ENCODE measurements at places on chromosomes 4 and X. TPM values are rescaled to one million over a fixed set of nuclear protein-coding genes. Genes with fewer than 3 reads are reported as not detected.

The RAPGEF2 gene
- 40.1 TPM for total RNA-seq

- no peak for DNase-seq
These were observed 187.3 kb upstream of the PACRGL start for GRCh38 chr4:20512985-20513384.

The PNMA3 gene
- total RNA-seq, result 0.67 TPM

GRCh38 chr4:71498625-71499024 is 159.8 kb downstream of the SLC4A4 start:
- DNase-seq, result no peak

The ZFYVE28 gene
- total RNA-seq, result 1.3 TPM

The ARHGEF9 gene
- 51.1 TPM for total RNA-seq

The RASGEF1B gene
- 2.5 TPM for total RNA-seq

DNA sequence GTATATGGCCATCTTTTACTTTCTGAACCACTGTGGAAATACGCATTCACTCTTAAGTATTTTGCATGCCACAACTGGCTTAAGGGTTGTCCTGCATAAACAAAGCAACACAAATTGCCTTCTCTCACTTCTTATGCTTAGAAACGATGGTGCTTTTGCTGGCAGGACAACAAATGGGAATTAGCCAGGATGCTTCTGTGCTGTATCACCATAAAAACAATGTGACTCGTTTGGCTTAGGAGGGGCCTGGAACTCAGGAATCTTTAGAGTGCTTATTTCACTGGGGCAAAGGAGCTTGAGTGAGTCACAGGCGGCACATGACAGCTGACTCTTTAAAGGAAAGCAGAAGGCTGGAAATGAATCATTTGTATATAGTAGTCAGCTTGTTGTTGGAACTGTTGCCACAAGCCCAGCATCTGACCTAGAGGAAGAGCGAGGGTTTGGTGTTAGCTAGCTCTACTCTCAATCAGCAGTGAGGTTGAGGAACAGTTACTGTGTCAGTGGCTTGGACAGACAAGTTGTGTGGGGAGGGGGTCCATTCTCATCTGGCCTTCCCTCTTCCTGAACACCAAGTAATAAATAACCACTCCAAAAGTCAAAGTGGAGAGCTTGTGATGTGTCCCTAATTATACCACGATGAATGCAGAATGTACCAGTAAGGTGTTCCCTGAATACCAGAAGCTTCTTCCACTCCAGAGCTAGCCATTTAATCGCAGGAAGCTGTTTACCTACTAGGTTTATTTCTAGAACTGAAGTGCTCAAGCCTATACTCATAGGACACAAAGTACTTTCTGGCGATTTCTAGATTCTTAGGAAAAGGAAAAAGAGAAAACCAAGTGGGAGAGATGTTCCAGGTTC is 293.1 kb downstream of the CAMK2D start:
- no peak for DNase-seq

Measured in chondrocyte (in vitro differentiated cells).